ENCODE measurements at places on chromosomes 7 and 10.

DNA sequence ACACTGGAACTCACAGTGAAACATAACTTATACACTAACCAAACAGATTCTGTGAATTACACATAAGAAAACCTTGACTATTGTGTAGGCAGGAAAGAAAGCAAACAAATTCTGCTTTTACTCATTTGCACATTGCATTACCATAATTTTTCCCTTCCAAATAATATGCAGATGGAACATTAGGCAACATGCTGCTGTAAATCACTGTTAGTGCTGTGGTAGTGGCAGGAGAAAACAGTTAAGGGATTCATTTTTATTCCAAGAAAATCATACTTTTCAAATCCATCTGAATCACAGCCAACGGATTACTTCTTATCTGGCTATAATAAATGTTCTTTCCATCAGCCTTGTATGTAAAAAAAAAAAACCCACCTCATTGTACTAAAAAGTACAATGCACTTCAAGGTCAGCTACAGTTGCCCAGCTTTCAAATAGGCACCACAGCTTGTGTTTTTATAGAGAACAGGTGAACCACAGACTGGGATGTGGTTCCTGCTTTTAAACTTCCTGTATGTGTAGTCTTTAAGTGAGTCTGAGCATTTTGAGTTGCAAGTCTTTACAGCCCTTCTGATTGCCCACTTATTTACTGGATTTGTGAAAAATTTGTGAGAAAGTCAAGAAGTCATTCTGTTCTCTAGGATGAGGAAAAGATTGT, 590.0 kb upstream of the SEMA3D start:
- no peak for DNase-seq

DNA sequence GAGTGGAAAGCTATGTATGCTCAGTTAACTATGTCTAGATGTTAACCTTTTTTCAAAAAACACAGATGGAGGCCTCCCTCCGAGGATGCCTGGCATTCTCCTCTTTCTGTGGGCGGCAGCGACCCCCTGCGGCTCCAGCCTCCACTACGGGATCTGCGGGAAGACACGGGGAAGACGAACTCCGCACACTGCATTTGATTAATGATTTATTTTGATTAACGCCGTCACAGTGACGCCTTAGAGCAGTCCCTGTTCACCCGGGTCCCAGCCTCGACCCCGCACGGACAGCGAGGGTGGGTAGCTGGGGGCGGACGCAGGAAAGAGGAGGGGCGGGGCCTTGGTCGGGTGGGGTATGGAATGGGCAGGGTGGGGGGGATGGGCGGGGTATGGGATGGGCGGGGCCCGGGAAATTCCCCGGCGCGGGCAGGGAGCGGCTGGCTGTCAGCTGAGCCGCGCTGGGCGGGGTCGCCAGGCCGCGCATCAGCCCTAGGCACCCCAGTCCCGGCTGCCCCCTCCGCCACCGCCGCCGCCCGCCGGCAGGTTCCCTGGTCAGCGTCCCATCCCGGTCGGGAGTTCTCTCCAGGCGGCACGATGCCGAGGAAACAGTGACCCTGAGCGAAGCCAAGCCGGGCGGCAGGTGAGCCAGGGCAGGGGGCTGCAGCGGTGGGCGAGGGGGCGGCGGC, at the start of gene OPTN:
Gene OPTN (plus strand): TSS at position 498 of the 683 bp plus-strand sequence. CDS start 8,960 bp downstream, outside the sequence.
- DNase-seq, result peak; percentile 82

DNA sequence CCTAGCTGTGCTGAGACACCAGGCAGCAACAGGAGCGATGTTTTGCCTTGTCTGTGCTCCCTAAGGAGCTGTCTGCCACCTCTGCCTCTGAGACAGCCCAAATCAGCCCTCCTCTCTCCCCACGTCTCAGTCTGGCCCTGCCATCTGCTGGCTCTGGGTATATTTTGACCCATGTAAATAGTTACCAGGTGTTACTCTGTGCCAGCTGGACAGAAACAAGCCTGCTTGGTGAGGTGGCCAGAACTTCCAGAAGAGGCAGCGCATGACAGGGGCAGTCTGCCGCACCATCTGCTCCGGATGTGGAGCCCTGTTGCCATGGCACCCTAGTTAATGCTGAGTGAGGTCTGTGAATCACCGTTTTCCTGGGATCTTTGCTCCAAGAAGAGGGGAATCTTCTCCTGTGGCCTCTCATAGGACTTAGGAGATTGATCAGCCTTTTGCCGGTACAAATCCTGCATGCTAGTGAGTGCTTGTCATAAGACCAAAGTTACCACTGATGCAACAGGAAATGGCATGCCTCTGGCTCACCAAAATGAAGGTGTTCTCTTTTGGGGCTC, 31.8 kb downstream of the GSTO2 start:
- peak; percentile 90 for DNase-seq

GRCh38 chr7:1323178-1324027, 90.7 kb downstream of the UNCX start:
- no peak for DNase-seq

- DNase-seq, result no peak
Observed at GRCh38 chr7:13904007-13904406, 85.5 kb downstream of the ETV1 start.

- no peak for DNase-seq
Observed at GRCh38 chr7:155339474-155339873, 41.8 kb downstream of the INSIG1 start.

GRCh38 chr10:21732067-21732772, 198.2 kb downstream of the MLLT10 start:
- peak; percentile 85 for DNase-seq

DNA sequence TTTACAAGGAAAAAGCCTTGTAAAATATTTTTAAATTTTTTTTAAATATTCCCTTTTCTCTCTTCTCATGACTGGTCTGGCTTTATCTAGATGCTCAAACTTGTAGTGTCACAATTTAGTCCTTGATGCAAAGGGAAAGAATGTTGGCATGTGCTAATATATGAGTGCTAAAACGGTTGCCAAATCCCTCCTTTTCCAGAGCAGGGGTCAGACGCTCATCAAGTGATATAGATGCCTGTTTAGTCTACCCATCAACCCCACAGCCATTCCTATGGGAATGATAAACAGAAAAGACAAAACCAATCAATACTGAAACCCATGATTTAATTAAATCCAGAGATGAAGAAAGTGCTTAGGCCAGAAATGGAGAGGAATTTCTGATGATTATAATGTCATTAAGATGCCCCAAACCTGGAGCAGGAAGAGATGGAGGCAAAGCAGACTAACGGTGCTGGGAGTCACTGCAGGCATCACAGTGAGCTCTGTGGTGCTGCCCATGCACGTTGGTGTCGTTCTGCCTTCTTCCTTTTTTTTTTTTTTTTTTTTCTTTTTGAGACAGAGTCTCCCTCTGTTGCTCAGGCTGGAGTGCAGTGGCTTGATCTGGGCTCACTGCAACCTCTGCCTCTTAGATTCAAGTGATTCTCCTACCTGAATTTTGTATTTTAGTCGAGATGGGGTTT, 210.1 kb upstream of the STK17A start:
- DNase-seq, result no peak

GRCh38 chr10:133394801-133395221, 854 bp downstream of the MTG1 start:
- no peak for DNase-seq

- DNase-seq, result no peak
Observed at GRCh38 chr7:115477193-115477651, 553.3 kb downstream of the TFEC start.

DNA sequence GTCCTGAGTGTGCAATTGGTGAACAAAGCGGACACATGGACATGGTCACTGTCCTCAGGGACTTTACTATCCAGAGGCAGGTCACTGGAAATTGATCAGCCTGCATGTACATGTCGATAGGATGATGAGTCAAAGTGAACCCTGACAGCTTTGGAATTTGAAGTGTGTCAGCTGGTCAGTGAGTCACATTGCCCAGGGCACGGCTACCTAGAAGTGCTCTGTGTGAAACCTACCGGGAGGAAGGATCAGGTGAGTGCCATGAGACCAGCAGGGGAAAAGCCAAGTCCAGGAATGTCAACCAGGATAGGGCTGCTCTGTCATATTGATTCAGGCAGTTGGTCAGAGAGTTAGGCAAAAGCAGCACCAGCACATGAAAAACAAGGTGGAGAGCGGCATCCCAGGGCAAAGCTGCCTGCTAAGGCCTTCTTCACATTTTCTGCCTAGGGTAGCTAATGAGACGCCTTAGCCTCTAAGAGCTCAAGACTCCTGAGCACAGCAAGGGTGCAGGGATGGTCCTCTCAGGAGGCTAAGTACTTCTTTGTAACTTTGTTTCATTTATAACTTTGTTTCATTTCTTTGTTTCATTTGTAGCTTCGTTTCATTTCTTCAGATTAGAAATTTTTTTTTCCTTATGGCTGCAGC, 19.4 kb upstream of the PDCD4 start:
- DNase-seq, result no peak

DNA sequence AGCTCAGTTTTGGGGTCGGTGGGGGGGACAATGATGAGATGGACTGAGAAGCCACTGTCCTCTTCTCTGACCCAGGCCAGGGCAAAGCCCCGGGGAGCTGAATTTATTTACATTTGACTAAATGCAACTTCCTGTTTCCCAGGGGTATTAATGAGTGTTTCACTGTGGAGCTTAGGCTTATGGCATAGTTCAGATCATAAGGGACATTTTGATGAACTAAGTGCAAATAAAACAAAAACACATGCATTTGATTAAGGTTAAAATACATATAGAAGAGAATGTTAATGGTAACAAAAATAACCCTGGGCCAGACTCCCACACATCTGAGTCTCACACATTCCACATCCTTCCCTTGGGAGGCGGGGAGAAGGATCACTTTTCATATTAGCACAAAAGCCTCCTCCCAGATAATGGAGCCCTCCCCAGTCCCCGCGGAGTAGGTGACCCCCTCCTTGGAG, 320.6 kb downstream of the FRMD4A start:
- DNase-seq, result no peak

DNA sequence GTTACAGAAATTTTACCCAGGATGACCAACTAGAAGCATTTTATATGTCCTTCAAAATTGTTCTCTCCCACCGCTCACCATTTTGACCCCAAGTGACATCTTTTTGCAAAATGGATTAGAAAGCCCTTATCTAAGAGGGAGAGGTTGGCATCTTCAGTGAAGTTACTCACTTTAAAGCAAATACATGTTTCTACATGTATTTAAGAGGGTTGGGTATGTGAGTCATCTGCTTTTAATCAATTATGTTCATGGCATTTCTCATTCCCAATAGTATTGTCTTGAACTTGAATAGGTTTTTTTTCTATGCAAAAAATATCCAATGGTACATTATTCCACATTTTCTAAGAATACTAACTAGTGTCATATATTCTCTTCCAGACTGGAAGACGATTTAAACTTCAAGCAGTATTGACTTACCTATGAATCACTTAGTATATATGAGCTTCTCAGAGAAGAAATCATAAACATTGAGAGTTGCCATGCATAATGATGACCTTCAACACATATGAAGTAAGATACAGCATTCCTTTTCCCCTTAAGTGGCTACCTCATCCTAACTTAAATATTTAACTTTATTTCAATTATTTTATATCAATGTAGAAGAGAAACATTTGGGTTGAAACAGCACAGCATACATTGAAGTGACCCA, 132.8 kb downstream of the POLR1F start:
- no peak for DNase-seq

DNA sequence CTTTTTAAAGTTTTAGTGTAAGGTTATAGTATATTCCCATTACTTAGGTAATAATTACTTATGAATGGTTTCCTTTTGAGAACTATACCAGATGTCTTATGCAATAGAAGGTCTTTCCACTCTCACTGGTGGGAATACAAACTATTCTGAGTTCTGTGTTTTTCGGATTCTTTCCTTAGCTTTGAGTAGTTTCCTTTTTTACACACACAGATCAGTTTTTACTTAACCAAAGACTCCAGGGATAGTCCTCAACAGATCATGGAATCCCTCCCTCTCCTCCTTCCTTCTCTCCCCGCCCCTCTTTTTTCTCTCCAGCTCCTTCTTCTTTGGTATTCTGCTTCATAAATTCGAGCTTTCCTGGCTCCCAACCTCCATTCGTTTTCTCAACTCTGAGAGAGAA, 13.3 kb downstream of the COPG2 start:
- no peak for DNase-seq

GRCh38 chr7:144827621-144828020, 8.2 kb downstream of the TPK1 start:
- no peak for DNase-seq

DNA sequence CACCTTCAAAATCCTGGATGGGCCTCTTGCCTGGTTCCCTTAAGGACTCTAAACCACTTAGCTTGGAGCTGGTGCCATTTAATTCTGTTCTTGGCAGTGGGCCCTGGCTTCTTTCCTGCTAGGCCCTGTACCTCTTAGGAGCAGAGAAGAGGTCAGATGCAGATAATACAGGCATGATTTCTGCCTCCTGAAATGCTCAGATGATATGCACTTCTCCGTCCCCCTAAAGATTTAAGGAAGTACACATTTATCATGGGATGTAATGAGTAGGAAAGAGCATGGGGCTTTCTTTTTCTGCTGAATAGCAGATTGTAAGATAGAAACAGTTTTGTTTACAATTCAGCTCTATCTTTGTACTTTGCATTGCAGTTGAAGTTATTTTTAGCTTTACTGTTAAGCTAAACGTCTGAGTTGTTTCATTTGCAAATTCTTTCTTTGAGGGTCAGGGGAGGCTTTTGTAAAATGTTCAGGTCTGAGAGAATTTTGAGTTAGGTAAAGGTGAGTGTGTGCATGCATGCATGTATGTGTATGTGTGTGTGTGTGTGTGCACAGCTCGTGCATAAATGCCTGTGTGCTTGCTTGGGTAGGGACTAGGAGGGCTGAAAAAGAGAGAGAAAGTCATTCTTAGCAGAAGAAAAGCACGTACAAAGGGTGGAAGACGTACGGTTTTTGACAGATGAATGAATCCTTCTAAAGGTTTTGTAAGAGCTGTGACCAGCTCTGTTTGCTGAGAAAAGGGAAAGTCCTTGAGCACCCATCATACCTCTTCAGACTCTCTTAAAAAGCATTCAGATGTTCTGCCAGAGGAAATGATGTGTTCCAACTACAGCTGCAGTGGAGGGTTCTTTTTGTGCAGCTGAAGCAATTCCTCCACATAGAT, 364.2 kb downstream of the AUTS2 start:
- peak; percentile 80 for DNase-seq

- DNase-seq, result no peak
Observed at GRCh38 chr10:101567165-101568006, 20.7 kb downstream of the POLL start.

- DNase-seq, result no peak
Observed at GRCh38 chr10:44756216-44756615, 154.9 kb upstream of the TMEM72 start.

DNA sequence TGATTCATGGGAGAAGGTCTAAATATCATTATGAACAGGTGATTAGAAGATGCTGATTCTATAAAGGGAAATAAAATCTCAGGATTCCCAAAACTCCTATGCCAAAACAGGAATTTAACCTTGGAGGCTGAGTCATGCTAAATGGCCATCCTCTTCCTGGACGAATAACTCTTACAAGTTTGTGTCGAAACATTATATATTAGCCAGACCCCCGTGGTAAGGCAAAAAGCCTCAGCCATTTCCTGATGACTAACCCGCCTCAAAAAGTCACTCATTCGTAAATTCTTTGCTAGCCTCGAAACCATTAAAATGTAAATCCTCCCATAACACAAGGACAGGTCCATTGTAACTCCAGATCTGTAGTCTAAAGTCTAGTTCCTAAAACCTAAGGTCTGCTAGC, 32.0 kb downstream of the CUL2 start:
- DNase-seq, result no peak

GRCh38 chr7:25424113-25424512, 195.8 kb upstream of the NPVF start:
- no peak for DNase-seq

GRCh38 chr7:91789086-91789485, 91.4 kb downstream of the MTERF1 start:
- DNase-seq, result no peak

GRCh38 chr10:45660876-45661411, 11.6 kb downstream of the ZFAND4 start:
- no peak for DNase-seq

- DNase-seq, result no peak
Observed at GRCh38 chr10:23171232-23171876, 20.8 kb upstream of the PTF1A start.

GRCh38 chr10:117830787-117831212, 215.9 kb downstream of the RAB11FIP2 start:
- DNase-seq, result no peak

Data from cerebellar cortex (tissue), 1 donor.